ENCODE measurements at places on chromosomes 3 and 15.

DNA sequence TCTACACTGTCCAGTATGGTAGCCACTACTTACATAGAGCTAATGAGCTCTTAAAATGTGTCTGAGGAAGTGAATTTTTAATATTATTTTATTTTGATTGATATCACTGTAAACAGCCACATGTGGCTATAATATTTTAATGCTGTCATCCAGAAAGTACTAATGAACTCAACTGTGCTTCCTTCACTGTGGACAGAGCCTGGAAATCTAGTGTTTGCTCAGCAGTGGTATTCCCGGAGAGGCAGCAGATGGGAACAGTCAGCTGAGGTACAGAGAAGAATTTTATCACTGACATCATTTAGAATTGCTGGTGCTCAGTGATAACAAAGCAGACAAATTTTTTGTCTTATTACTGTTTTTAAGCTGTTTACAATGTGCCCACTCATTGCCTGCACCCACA is 68.7 kb upstream of the ACP3 start:
- DNase-seq: no peak

GRCh38 chr3:149226776-149227175 is 5.1 kb upstream of the CP start:
- no peak for DNase-seq

DNA sequence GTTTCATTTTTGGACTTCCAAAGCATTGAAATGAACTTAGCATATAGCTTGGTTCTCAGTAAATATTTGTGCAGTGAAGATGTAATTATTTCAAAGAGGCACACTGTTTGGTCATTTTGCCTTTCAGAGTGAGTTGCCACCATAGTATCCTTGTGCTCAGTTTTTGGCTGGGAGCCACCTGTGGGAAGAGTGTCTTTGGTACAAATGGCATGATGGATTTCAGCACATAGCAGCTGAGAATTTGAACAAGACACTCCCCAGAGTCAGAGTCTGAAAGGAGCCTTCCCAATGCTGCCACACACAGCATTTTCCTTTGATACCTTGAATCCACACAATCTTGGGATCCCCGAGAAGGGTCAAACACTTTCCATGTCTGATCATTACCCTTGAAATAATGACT is 897.2 kb upstream of the ARPP21 start:
- no peak for DNase-seq

DNA sequence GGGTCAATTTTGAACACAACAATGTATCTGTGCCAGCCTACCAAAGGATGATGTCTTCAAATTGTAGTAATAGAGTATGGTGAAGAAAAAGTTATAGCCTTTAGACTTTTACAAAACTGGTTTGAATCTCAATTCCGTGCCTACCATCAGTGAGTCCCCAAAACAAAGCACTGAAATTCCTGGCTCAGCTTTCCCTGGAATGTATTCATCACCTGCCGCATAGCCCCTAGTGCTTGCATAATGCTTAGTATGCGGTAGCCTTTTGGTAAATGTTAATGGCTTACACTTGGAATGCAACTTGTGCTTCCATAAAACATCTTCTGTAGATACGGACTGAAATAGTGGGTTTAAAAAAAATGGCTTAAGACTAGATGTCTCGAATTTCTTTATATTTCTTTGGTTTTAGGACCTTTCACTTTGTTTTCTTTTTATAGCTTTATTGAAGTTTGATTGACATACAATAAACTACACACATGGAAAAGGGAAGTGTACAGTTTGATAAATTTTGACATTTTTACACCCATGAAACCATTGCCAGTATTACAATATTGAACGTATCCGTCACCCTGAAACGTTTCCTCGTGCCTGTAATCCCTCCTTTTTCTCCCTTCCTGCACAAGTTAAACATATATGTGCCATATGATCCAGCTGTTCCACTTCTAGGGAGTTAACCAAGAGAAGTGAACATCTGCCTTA is 12.1 kb downstream of the SACM1L start:
- no peak for DNase-seq

DNA sequence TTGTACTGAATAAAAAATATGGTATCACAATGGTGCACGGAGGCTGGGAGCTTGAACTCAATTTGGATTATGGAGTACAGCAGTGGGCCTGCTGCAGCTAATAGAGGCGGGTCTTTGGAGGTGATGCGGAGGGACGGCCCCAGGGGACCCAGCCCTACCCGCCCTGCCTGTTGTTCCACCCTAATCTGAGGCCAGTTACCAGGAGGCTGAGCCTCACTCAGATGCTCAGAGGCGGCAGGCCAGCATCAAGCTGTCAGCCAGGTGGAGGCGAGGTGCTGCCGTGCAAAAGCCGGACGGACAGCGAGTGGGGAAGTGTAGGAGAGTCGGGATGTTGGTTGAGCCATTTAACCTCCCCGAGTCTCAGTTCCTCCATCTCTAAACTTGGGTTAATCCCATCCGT is 218.5 kb upstream of the RGMA start:
- DNase-seq: no peak
